ENCODE measurements at places on chromosomes 13 and 19.

DNA sequence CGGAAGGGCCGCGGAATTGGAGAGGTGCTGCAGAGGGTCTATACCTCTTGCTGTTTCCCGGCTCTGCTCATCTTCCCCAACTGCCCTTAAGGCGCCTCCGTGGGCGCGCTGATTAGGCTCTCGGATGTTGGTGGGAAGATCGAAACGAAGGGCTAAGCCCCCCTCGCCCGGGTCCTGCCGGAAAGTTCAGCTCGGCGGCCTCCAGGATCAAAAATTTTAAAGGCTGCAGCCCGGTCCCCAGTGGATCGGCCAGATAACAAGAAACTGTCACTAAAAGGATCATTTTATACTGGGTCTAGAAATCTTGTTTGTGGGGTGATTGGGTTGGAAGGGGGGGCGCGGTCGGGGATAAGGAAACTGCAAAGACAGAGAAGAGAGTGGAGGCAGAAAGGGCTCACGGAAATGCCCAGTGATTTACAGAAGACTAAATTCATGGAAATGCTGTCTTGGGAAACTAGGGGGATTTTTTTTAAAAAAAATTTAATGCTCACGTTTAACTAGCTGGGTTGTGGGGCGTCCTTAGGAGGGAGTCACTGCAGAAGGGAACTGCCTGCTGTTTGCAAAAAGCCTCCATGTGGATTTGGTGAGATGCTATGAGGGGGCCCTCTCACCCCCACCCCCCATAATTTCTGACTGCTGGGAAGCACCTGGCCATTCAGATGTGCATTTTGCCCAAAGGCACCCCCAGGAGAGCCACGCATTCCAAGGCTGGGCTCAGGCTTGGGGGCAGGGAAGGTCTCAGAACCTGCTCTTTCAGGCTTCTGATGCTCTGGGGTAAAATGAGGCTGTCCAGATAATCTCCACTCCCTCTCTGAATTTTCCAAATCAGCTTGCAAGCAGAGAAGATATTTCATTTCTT lies 7.7 kb downstream of the CDX2 start:
- no peak for DNase-seq

DNA sequence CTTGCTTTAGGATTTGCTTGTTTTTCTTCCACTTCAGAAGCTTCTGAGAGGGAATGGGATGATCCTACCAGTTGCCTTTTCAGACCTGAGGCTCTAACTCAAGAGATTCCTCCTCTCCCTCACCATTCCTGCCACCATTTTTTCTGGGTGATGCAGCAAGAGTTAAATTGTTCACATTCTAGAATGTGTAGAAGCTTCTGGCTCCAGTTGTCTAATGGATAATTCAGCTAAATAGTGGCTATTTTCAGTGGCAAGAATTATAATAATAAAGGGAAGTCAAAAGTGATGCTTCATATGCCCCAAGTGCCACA lies 20.9 kb downstream of the BBC3 start:
- no peak for DNase-seq

- DNase-seq: no peak
Measured at GRCh38 chr19:19540715-19541515, 2.9 kb downstream of the CILP2 start.

DNA sequence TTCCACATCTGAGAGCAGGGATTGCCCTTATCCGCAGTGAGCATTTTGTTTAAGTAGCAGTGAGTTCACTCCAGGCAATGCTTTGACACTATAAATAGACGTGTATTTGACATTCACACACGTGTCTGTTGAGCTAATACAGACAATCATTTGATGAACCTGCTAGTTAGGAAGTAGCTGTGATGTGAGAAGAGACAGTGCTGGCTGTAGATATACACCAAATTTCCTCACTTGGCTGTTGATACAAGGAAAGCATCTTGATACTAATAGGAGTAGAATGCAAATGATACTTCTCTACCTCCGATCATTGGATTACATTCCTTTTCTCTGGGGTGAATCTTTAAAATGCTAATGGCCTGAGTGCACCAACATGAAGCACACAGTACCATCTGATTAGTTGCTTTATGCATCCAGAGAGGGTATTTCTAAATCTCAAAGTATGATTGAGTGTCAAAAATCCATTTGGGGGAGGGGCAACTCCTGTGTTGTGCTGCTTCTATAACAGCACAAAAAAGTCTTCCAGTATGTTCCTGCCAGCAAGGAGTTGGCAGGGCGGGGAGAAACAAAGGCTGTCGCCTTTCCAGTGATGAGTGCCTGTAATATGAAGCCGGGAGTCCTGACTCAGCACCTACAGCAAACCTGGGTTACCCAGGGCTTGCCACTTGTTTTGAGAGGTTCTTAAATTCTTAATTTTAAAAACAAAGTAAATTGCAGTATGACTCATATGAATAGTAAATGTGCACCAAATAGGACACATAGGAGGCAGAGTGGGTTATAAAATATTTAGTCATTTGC lies 7.0 kb downstream of the CUL4A start:
- no peak for DNase-seq

DNA sequence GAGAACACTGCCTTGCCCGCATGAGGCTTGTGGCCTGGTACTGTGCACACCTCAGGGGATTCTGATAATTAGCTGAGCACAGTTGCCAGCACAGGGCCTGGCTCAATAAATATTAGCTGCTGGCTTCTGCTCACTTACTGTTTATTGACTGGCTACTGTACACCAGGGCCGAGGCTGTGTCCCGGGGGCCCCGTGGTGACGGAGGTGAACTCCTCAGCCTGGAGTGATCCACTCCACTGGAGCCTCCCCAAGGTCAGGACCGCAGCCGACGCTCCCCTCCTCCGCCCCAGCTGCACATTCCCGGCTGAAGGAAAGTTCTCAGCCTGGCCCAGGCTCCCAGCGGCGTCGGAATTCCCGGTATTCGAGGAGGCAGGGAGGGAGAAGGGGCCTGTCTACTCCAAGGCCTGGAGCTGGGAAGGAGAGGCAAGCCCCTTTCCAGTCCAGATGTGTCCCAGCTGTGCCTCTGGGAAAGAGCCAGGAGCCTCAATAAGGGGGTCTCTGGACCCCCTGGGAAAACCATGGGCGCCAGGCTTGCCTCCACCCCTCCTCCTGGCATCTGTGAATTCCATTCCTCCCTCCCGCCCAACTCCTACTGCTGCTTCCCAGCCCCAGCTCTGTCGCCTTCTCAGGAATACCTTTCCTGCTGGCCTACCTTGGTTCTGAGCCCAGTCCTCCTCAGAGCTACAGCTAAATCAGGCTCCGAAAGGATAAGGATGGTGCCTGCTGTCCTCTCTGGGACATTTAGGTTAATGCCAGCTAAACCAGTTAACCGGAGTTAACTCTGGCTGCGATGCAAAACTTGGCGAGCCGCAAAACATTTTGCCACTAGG lies 7.3 kb downstream of the RPS16 start:
- DNase-seq: no peak

DNA sequence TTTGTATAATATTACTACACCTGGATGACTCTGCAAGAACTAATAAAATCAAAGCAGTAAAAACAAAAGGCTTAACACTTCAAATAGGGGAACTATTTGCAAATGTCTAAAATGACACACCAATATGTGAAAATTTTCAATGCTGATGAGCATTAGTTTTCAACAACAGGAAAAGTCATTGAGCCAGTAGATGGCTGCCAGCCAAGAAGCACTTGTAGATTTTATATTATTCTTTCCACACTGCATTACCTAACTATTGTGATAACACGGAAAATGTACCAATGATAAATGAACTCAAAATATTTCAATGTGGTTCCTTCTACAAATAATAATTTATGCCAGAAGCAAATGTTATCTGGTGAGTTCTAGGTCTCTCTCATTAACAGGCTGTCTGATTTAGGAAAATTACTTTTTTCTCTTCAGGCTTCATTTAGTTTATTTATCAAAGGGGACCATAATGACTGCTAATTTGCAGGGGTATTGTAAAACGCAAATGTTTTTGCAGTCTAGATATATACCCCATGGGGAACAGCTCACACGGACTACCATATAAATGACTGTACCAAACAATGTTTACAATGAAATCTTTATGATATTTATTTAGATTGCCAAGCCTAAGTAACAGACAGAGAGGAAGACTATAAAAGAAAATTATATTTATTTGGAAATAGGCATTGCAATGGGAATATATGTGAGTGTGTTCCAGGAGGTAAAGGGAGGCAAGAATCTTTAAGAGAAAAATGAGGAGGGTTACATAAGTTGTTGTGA lies 407.8 kb downstream of the LIG4 start:
- DNase-seq: no peak

GRCh38 chr13:27619728-27620376 lies 477 bp downstream of the LNX2 start:
- DNase-seq: no peak

- no peak for DNase-seq
Measured at GRCh38 chr13:28558567-28558966, 63.6 kb upstream of the FLT1 start.

GRCh38 chr19:45118106-45118505 lies 25.1 kb downstream of the PPP1R37 start:
- no peak for DNase-seq

DNA sequence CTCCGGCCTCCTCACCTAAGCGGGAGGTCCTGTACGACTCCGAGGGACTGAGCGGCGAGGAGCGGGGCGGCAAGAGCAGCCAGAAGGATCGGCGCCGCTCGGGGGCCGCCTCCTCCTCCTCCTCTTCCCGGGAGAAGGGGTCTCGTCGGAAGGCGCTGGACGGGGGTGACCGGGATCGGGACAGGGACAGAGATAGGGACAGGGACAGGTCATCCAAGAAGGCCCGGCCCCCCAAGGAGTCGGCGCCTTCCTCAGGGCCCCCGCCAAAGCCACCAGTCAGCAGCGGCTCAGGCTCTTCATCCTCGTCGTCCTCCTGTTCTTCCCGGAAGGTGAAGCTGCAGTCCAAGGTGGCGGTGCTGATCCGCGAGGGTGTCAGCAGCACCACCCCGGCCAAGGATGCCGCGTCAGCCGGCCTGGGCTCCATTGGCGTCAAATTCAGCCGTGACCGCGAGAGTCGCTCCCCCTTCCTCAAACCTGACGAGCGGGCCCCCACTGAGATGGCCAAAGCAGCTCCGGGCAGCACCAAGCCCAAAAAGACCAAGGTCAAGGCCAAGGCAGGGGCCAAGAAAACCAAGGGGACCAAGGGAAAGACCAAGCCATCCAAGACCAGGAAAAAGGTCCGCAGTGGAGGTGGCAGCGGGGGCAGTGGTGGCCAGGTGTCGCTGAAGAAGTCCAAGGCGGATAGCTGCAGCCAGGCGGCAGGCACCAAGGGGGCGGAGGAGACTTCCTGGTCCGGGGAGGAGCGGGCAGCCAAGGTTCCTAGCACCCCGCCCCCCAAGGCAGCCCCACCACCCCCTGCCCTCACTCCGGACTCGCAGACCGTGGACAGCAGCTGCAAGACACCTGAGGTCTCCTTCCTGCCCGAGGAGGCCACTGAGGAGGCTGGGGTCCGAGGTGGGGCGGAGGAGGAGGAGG lies 10.8 kb downstream of the SCAF1 start:
- DNase-seq: no peak

DNA sequence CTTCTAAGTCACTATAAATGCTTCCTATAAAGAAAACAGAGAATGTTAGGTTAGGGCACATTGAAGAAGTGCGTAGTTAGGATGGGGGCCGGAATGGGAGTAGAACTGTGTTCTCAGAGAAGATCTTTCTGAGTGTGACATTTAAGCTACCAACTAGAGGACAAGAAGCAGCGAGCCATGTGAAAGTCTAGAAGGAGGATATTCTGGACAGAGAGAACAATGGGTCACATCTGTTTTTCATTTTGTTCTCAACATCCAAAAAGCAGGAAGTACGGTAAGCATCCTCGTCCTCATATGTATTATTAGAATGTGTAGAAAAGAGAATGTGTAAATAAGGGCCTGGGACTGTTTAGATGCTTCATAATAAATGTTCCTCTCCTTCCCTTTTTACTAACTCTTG lies 44.5 kb upstream of the PARP4 start:
- no peak for DNase-seq

- DNase-seq: no peak
Measured at GRCh38 chr13:112952759-112953551, 16.1 kb upstream of the MCF2L start.

GRCh38 chr13:31081316-31081715 lies 80.4 kb downstream of the HSPH1 start:
- DNase-seq: no peak

- DNase-seq: no peak
Measured at GRCh38 chr13:83773961-83774360, 108.3 kb downstream of the SLITRK1 start.

DNA sequence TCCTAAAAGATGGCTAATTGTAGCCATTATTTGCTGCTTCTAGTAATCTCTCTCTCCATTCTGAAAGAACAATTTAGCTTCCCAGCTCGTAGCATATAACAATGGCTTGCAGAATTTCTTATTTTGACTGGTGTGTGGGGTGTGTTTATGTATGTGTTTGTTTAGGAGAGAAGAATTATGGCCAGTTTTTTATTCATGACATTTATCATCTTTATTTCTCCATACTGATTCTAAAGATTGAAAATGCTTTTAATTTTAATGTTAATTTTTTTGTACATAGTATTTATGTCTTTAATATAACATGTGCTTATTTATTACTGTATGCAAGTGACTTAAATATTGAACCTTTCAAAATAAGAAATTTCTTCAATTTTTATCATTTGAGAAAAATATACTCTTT lies 115.8 kb upstream of the TMTC4 start:
- no peak for DNase-seq

DNA sequence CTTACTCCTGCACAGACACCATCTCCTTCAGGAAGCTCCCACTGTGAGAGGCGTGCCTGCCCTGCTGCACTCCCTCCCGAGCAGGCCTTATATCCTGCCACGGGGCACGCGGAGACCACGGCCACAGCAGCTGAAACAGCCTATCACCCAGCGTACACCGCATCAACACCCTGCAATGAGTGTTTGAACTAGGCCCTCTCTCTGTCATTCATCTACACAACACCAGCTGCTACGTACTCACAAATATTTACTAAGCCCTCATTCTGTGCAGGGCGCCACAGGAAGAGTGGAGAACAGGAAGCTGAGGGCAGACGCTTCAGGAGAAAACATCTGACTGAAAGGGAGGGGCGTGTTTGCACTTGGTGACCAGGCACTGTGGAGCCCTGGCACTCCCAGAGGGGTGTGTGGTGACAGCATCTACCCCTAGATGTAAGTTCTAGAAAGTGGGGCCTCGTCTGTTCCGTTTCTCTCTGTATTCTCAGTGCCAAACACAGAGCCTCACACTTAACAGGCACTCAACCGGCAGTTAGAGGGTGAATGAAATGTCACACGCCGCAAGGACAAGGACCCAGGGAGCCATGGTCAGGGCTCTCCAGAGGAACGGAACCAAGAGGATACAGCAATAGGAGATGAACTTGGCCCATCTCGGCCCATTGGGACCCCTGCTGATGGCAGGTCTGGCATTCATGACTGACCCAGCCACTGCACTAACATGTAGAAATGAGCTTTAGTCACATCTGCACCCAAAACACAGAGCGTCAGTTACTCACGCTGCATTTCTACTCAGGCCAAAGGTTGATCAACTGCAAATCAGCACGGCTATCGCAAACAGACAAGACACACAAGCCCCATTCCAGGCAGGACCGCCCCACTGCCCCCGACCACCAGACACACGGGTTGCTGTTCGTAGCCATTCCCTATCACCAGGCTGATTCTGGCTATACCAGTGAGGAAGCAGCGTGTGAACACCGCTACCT lies 15.7 kb downstream of the RANBP3 start:
- no peak for DNase-seq

All from cerebellar nuclear complex (tissue), 1 donor.